ENCODE measurements at places on chromosomes 7 and 10.

DNA sequence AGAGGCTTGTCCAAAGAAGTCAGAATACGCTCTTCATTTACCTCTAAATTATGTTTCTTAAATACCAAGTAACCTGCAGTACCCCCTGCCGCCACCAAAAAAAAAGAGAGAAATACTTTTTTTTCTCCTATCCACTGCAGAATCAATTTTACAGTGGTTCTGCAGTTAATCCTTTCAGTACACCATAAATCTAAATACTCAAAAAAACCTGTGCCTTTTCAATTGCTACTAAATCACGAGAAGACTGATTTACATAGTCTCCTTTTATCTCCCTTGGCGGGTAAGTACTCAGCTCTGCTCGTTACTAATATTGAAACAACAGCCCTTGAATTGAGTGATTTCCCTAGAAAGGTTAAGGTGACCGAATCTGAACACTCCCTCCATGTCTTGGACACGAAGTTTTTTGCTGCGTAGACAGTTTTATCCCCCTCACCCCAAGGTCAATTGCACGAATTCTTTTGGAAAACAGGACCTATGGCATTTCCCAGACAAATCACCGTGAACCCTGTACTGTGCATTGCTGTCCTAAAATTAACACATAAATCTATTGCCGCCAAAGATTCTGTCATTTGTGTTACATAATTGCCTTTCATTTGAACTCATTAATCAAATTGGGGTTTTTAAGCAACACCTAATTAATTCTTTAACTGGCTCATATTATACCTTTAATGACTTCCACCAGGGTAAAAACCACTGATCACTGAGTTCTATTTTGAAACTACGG, 512 bp upstream of the VIM start:
- no peak for DNase-seq

DNA sequence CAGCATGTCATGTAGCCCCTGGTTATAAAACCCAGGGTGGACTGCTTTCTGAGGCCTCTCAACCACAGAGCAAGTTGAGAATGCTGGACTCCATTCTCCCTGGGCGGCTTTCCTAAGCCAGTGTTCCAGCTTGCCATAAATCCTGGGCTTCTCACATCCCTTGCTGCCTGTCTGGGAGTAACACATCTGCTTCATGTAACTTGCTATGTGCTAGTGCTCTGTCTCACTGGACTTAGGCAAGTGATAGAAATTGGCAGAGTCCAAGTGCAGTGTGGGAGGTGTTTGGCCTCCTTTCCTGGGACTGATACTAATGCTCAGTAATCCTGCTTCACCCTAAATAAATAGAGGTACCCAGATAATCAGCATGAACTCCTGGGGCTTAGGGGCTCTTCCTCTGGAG, 277.1 kb upstream of the POM121L12 start:
- no peak for DNase-seq

GRCh38 chr7:136303162-136303561, 326.0 kb upstream of the MTPN start:
- DNase-seq, result no peak

GRCh38 chr10:62326176-62326575, 48.0 kb upstream of the ZNF365 start:
- DNase-seq, result no peak

DNA sequence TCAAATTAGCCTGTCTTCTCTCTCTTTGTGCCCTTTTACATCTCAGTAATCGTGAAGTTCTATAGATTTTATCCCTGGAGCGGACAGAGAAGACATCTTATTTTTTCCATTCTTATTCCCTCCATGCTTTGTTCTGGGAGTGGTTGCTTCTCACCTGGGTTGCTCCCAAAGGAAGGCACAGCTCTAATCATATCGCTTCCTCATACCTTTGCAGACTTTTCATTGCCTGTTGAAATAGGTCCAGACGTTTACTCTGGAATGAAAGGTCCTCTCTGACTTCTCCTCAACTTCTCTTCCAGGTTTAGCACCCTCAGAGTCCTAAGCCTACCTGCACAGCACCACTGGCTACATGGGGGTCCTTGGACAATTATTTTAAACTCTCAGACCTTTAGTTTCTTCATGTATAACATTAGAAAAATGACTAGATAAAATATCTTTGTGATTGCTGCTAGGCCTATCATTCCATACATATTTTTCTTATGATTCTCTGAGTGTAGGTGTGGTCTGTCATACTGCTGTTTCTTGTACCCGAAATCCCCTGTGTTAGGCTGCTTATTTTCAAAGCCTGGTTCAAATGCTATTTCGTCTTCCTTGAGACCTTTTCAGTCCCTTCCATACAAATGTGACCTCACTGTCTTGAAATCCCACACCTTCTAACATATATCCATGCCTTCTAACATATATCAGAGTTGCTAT, 418.1 kb downstream of the GFRA1 start:
- DNase-seq, result no peak

DNA sequence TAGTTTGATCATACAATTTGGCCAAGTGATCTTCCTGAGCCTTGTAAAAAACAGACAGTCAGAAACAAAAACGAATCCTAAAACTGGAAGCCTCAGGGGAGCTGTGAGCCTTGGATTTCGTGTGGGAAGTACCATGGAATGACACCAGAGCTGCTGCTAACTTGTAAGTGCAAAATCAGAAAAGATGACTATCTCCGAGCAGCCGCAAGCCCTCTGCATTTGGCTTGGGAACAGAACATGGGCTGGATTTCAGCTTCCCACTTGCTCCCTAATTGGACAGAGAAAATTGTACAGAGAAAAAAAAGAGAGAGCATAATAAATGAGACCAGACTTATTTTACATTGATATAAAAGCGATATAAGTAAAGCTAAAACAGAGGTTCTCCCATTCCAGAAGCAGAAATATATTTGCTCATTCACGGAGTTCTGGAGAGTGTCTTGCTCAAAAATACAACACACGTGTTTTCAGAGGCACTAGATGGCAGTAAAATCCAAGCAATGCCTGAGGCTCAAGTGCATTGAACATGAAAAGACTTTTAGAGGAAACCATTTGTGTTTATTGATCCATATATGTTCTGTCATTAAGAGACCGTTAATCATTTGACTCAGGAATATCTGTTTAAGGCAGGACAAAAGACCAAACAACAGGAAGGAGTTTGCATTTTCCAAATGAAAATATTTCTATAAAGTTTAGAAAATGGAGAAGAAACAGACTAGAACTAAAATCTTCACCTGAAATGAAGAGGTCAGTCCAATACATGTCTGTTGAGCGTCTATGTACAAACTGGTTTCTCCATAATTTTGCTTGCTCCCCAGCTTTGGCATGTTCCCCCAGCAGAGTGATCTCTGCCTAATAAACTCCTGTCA, 78.3 kb upstream of the SLC26A5 start:
- no peak for DNase-seq

GRCh38 chr7:91912494-91912893, 28.2 kb upstream of the AKAP9 start:
- DNase-seq, result no peak

DNA sequence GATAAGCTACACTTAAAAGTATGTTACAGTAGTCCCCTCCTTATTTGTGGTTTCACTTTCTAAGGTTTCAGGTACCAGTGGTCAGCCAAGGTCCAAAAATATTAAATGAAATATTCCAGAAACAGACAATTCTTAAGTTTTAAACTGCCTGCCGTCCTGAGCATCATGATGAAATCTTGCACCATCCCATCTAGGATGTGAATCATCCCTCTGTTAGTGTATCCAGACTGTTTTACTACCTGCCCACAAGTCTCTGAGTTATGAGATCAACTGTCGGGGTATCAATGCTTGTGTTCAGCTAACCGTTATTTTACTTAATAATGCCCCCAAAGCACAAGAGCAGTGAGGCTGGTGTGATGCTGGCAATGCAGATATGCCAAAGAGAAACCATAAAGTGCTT, 11.4 kb downstream of the KDM7A start:
- DNase-seq, result no peak

DNA sequence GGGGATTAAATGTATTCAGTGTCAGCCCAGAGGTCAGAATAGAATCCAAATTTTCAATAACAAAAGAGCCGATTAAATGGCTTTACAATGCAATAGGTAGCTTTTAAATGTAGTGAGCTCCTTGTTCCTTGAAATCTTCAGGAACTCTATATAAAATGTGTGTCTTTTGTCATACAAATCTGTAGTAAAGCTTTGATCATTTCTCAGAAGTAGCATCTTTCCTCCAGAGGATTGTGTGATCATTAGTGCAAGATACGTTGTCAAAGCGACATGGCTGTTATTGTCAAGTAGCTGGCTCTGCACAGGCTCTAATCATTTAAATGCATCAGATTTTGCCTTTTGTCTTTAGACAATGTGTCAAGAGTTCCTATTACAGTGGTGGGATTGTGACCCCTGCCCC, 116.1 kb upstream of the NAMPT start:
- no peak for DNase-seq

GRCh38 chr10:107391901-107392300, 227.4 kb upstream of the SORCS1 start:
- no peak for DNase-seq

GRCh38 chr10:5486853-5487235, 12.5 kb downstream of the CALML5 start:
- no peak for DNase-seq

GRCh38 chr7:132518102-132518838, 58.0 kb downstream of the PLXNA4 start:
- no peak for DNase-seq

- no peak for DNase-seq
Measured at GRCh38 chr10:108709927-108710722, 1213.2 kb downstream of the XPNPEP1 start.

DNA sequence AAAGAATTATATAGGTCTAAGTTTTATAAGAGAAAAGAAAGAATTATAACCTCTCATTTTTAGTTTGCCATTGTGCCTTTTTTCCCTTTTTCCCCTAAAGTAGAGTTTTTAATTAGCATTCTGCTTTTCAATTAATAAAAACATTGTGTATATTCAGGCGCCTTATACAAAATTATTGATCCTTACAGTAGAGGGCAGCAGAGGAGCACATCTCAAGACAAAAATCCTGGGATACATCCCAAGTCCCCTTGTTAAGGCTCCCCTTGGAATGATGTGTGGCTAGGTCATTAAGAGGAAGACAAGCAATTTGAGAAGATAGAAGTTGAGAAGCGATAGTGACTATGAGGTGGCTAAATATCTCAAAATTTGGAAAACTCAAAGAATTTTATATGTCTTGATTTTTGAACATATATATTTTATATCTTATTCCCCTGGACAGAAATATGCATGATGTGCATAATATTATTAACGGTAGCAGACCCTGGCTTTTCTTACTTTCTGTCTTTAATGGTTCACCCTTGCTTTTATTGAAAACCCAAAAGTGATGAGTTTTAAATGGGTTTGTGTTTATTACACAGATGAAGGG, 19.1 kb upstream of the TPK1 start:
- DNase-seq, result no peak

DNA sequence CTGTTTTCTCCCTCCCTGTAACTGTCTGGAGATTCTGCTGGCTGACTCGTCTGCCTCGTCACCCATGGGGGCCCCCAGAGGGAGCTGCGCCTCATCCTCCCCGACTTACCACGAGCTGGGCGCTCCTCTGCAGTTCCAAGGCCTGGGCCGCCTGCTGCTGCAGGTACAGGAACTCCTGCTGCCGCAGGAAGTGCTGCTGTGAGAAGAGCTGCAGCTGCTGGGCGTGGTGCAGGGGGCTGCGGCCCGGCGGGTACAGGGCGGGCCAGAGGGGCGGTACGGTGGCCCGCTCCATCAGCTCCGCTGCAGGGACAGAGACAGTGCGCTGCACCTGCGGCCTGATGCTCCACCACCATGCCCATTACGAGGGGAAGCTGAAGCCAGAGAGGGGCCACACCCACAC, 47.7 kb downstream of the TNRC18 start:
- no peak for DNase-seq

- DNase-seq, result no peak
Measured at GRCh38 chr10:90652519-90652918, 205.3 kb downstream of the HTR7 start.

- DNase-seq, result no peak
Measured at GRCh38 chr7:22942191-22942590, 71.7 kb downstream of the HYCC1 start.

- DNase-seq, result no peak
Measured at GRCh38 chr7:130789436-130789835, 55.4 kb upstream of the KLF14 start.

DNA sequence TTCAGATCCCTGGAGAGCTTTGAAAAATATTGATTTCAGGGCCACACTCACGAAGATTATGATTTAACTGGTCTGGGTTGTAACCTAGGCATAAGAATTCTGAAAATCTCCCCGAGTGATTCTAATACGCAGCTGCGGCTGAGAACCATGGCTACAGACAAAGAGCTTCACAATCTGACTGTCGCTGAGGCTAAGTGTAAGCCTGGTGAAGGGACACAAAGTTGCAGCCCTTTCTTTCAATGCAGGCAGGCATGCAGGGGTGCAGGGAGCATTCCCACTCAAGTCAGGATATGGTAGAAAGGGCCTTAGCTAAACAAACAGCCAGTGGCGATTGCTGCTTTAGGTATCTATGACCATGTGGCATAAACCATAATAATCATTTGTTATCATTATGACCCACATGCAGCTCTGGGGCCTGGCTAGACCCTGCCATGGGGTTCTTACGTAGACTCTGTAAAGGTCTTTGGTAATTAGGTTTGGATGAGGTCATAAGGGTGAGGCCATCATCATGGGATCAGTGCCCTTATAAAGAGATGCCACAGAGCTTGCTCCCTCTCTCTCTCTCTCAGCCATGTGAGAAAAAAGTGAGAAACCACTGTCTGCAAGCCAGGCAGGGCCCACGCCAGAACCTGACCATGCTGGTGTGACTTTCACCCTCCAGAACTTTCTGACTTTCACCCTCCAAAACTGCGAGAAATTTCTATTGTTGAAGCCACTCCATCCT, 88.4 kb upstream of the LANCL2 start:
- no peak for DNase-seq

- no peak for DNase-seq
Measured at GRCh38 chr7:128221929-128222403, 19.1 kb upstream of the LEP start.

- no peak for DNase-seq
Measured at GRCh38 chr7:9711259-9711918, 1262.3 kb upstream of the PHF14 start.

DNA sequence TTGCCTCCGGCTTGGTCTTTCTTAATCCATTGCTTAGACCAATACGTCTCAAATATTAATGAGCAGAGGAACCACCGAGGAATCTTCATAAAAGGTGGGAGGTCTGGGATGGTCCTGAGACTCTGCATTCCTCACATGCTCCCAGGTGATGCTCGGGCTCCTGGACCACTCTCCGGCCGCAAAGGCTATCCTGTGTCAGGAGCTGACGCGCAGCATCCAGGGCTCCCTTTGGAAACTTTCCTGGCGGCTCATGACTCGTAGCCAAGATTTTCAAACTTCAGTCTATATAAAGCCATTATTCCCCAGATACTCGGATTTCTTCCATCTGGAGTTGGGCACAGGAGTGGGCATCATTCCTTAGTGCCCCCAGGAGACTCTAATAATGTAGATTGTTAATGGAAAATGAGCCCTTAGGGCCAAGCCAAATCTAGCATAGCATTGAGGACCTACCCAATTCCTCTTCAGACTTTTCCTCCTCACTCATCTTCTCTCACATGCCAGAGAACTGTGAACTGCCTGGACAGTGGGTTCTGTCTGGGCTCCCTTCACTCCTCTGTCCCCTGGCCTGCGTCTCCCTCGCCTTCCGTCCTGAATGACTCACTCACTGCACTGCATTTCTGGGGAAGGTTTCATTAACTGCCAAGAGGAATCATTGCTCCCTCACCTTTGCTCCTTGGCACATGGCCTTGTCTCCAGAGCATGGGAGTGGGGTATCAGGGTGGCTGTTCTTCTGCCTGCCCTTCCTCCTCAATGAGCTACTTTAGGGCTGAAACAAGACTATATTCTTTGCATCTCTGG, 89.3 kb downstream of the MKI67 start:
- no peak for DNase-seq
